NCI-H1417 treated with DMSO at 0.1 percent for 48 hours (cell line): ENCODE measurements at places on chromosomes 12 and 14.

DNA sequence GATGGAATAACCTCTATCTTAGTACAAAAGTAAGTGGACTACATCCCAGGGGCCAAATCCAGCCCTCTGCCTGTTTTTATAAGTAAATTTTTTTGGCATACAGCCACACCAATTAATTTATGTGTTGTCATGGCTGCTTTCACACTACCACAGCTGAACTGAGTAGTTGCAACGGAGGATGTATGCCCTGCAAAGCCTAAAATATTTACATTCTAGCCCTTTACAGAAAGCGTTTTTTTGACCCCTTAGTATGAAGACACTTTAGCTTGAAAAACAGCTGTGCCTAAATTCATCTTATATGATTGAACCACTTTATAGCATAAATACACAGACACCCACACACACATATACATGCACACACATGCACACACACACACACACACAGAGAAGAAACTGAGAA, 501.6 kb downstream of the EGLN3 start:
- DNase-seq = no peak

- no peak for DNase-seq
These were observed 87.5 kb downstream of the DUSP16 start for GRCh38 chr12:12474931-12475795.

DNA sequence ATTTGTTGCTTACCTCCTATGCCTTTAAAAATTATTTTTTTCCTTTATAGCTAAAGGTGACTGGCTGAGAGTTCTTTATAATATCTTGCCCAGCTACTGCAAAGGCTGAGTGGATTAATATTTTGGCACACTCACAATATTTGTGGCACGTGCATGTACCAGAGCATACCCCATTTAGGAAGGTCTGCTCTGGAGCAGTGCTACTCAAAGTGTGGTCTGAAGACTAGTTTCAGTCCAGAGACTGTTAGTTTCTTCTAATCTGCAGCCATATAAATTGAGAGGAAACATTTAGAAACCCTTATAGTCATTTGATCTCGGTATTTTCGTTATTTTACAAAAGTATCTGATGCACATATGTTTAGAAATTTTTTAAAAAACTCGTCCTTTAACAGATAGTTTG, 51.0 kb downstream of the IFT81 start:
- DNase-seq = no peak

- DNase-seq = no peak
These were observed 16.3 kb downstream of the DUSP16 start for GRCh38 chr12:12546314-12546772.

DNA sequence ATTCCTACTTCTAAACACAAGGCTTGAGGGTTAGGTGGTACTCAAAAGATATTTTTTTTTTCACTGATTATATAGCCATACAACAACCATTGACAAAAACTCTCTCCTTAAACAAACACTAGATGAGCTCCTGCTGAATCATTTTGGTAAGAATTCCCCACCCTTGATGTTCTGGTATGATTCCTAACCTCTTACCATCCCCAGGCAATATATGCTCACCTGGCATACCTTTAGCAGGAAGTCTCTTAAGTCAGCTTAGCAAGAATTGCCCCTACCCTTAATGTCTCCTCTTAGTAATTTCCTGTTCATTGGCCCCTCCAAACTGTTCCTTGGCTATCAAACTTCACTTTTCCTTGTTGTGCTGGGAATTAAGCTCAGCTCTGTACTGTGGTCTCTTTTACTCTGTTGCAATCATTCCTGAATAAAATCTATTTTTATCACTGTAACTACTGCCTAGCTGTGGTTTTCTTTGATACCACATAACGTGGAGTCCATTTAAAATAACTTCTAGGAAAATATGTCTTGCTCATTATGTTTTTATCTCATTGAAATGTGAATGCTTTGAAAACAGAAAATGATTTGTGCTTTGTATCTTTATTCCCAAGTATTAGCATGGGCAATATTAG, 712.6 kb downstream of the SLC16A7 start:
- DNase-seq = no peak

DNA sequence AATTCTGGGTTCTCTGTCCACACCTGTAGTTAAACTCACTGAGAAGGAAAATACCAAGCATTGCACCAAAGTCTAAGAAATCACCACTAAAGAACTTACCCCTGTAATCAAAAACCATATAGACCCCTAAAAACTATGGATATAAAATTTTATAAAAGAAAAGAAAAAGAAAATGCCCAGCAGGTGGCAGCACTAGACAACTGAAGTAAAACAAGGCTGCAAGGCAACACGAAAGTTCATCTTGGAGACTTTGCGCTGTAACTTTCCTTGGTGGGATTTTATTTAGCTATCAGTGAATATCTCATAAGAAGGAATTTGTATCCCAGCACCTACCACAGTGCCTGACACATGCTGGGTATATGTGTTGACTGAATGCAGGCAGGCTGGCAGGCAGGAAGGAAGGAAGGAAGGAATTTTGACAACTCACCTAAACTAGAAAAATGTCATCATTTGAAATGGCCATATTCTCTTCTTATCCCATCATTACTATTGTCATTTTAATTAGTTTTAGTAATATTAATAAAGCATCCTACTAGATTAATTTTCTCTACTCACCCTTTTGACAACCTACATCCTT, 68.2 kb upstream of the ETV6 start:
- DNase-seq = peak; percentile 52

- DNase-seq = no peak
These were observed 662 bp upstream of the NELL2 start for GRCh38 chr12:44876544-44877410.

DNA sequence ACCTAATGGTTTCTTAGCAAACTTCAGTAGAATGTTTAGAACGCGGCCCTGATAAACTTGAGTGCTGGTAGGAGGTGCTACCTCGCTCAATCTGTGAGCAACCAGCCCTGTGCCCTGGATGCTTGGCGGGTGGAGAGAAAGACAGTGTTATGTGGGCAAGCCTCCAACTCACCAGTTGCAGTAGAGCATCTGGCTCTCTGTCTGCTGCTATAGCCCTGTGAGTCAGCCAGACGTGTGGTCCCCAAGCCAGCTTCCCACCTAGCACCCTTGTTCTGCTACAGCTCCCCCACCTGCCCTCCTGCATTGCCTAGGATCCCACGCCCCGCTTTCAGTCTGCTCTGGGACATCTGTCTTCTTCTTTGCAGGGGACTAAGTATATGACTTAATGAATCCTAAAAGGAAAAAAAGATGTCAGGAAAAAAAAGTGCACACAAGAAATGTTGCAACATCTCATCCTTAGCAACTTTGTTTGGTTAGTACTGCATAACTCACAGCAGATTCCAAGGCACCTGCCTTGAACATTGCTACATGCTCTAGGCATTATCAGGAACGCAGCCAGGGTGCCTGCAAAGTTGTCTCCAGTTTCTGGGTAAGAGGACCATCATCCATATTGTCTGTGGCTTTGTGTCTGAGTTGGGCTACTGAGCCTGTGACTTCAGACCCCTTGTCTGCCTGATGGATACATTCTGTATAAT, 13.6 kb downstream of the SNRNP35 start:
- no peak for DNase-seq

DNA sequence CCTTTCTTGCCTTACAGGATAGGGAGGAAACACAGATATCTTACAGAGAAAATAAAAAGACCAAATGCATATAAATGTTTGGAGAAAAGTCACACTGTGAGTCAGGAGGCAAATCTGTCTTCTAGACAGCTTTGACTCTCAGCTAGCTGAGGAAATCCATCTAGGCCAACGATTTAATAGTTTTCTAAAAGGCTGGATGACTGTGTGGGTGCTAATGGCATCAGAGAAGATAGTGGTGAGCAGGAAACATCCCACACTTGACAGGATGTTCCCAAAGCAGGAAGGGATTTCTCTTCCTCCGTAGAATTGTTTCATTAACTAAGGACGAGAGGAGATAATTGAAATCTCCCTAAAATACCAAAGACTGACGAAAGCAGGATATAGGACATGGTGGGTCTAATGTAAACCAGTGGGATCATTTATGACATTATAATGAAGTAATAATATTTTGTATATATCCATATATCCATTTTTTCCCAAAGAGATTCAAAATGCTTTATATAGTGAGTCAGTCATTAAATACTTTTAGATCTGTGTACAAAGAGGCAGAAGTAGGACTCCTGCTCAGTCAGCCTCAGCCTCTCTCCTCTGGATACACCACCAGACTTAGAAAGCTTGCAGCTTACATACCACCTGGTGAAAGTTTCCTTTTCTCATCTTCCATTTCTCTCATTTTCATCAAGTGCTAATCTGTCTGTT, 44.3 kb upstream of the PSMA6 start:
- DNase-seq = no peak

GRCh38 chr12:85711735-85712390, 124.3 kb downstream of the RASSF9 start:
- no peak for DNase-seq

DNA sequence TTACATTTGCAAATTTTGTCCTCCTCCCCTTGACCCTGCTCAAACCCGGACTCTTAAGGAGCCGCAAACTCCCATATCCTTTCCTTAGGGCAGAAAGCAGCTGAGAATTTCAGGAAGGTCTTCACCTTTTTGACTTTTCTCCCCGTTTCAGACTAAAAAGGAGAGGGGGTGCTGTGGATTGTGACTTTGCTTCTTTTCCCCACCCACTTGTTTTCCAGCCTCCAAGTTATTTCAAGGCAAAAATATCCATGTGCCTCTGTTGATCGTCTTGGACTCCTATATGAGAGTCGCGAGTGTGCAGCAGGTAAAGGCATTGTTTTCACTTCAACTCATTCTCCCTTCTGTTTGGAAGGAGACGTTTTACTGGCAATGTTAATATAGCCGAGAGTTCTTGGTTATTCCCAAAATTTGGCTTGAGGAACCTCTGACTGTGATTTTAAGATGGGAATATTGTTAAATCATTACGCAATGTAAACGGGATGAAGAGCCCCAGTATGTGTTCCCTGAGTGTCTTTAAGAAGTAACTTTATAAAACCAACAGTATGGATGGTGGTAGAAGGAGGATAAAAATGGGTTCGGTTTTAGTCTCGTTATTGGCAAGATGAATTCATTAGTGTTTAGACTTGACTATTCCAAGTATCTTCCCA, 663 bp downstream of the LRRK2 start:
- DNase-seq = no peak

GRCh38 chr14:68621400-68622365, 171.2 kb downstream of the ZFP36L1 start:
- DNase-seq = no peak

DNA sequence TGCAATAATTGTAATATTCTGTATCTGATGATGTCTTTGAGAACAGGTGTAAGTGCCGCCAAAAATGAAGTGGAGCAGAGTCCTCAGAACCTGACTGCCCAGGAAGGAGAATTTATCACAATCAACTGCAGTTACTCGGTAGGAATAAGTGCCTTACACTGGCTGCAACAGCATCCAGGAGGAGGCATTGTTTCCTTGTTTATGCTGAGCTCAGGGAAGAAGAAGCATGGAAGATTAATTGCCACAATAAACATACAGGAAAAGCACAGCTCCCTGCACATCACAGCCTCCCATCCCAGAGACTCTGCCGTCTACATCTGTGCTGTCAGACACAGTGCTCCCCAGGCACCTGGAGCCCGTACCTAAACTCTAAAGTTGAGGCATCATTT, 268.7 kb downstream of the DAD1 start:
- DNase-seq = no peak

- DNase-seq = no peak
These were observed 18.4 kb downstream of the ZFC3H1 start for GRCh38 chr12:71645268-71645667.

GRCh38 chr14:39430762-39431415, 1.3 kb downstream of the FBXO33 start:
- no peak for DNase-seq

DNA sequence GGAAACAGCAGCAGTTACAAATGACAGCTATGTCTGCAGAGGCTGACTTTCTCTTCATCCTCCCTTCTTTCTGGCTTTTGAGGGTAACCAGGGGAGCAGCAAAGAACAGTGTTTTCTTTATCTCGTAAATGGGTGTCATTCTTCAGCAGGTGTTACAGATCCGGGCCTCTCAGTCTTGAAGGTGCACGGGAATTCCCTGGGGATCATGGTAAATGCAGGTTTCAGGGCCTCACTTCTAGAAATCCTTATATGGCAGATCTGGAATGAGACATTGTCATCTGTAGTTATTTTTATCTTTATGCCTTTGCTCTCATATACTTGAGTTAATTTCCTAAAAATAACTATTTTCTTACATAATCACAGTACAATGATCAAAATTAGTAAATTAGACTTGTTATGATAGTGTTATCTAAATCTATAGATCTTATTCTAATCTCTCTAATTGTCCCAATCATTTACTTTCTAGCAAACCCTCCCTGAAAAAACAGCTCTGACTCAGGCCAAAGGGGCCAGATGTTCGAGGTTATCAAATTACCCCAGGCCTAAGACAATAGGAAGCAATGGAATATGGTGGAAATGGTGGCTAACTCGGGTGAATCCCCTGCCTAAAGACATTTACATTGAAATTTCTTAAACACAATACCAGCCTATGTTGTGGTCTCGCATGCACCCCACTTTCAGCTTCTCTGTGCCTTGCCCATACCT, 145.0 kb downstream of the CAND1 start:
- no peak for DNase-seq

- no peak for DNase-seq
These were observed 31.7 kb downstream of the MARK3 start for GRCh38 chr14:103416916-103417315.

DNA sequence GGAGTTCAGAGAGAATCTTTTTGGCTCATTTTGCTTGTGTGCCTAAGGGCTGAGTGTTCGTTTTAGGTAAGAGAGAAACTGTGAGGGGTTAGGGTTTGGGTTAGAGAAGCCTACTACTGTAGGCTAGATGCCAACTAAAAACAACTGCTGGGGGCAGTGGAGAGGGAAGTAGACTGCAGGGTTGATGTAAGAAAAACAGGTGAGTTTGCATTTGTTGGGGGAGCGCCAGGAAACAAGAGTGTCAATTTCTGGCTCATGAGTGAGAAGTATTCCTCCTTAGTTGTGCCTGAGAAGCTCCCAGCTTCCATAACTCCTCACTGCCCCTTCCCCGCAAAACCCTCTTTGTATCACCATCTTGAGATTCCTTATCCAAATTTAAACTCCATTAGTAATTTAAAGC, 92.3 kb downstream of the DERA start:
- no peak for DNase-seq

- no peak for DNase-seq
These were observed 14.0 kb upstream of the FBXO33 start for GRCh38 chr14:39446131-39446744.
